A673 (cell line): ENCODE measurements at places on chromosomes 1 and 21.

DNA sequence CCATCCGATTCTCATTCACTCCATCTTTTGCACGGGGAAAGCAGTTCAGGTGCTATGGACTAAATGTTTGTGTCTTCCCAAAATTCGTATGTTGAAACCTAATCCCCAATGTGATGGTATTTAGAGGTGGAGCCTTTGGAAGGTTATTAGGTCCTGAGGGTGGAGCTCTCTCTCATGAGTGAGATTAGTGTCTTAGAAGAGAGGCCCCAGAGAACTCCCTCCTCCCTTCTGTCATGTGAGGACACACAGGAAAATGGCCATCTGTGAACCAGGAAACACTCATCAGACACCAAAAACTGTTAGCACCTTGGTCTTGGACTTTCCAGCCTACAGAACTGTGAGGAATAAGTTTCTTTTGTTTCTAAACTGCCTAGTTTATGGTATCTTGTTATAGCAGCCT is 15.8 kb upstream of the CCDC190 start:
- no peak for DNase-seq

- no peak for DNase-seq
Observed at GRCh38 chr1:160474392-160475242, 48.4 kb downstream of the SLAMF6 start.

GRCh38 chr1:64323054-64323453 is 119.6 kb downstream of the UBE2U start:
- DNase-seq: peak; percentile 33

- DNase-seq: peak; percentile 42
Observed at GRCh38 chr1:94236630-94237290, 624 bp downstream of the ARHGAP29 start.

- peak; percentile 96 for DNase-seq
Observed at GRCh38 chr1:119712342-119713038, 756 bp downstream of the PHGDH start.

GRCh38 chr1:53459321-53460175 is at the start of gene DMRTB1:
TSS of gene DMRTB1 (plus strand) at chr1:53459399. CDS start at chr1:53459454, 55 bp downstream.
- no peak for DNase-seq

- DNase-seq: no peak
Observed at GRCh38 chr1:45677751-45678245, 8.5 kb downstream of the GPBP1L1 start.

DNA sequence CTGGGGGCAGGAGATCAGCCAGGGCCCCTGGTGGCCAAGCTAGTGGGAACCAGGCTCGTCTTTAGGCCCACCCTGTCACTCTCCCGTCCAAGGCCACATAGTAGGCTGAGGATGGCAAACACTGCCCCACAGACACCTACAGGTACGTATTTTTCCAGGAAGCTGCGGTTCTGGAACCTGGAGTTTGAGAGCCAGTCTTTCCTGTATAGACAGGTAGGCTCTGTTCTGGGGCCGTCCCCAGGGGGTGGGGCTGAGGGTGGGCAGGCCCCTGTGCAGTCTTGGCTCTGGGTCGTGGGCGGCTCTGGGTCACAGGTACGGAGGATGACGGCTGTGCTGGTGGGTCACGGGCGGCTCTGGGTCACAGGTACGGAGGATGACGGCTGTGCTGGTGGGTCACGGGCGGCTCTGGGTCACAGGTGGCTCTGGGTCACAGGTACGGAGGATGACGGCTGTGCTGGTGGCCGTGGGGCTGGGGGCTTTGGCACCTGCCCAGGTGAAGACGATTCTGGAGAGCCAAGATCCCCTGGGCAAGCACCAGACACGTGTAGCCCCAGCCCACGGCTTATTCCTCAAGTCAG is 2.2 kb downstream of the PUSL1 start:
- DNase-seq: no peak

DNA sequence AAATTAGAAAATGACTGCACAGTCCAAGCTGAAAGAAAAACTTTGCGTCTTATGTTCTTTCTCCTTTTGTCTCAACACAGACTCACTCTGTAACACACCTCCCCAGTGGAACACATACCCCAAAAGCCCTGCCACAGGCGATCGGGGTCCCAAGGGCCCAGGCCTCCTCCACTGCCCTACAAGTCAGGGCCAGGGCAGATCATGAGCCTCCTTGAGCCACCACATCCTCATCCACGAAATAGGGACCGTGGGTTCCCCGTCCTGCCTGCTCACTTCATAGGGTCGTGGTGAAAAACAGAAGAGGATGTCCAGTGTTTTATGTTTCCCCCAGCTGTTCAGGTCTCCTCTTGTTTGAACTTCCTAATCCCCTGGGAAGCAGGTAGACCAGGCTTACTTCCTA is 116.7 kb downstream of the KCNN3 start:
- no peak for DNase-seq

DNA sequence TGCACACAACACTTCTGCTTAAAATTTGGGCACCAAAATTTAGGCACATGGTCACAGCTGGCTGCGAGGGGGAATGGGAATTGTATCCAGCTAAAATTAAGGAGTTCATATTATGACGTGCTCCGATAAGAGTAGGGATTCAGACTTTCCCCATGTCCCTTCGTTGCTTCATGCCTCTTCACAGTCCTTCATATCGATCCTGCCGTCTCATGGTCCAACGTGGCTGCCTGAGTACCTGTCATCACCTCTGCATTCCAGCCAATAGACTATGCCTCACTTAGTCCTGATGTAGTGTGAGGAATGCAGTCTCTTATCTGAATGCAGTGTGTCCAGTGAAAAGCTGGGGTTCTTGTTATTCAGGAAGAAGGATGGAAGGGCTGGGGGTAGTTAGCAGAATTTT is 108.6 kb downstream of the SIK1 start:
- DNase-seq: no peak

DNA sequence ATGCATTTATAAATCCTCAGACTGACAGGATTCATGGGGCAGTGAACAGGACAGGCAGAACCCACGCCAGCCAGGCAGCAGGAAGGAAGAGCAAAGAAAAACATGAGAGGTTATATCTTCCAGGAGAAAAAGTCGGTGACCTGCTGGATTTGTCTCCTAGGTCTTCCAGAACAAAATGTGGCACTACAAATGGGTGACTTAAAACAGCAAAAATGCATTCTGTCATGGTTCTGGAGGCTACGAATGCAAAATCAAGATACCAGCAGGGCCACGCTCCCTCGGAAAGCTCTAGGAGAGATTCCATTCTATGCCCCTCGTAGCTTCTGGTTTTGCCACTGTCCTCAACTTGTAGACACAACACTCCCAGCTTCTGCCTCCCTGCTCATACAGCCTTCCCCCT is 63.4 kb downstream of the PSMG1 start:
- DNase-seq: no peak
